ENCODE measurements at places on chromosomes 2 and 18.

DNA sequence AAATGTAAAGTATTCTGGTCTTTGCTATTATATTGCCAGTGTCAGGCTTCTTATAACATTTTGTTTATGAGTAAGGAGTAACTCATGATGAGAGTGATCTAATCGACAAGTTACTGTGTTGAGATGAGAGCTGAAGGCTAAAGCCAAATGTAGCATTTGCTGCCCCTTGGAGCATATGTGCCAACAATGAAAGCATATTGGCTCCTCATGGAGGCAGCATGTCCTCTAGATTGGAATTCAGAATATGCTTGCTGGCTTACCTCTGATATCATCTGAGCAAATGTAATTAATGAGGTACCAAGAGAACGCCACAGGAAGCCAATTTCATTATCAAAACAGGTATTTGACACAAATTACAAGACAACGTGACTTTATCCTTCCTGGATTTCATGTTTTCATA lies 781.1 kb upstream of the FSHR start:
- no peak for DNase-seq

GRCh38 chr2:68388772-68389171 lies 23.7 kb downstream of the PLEK start:
- no peak for DNase-seq

DNA sequence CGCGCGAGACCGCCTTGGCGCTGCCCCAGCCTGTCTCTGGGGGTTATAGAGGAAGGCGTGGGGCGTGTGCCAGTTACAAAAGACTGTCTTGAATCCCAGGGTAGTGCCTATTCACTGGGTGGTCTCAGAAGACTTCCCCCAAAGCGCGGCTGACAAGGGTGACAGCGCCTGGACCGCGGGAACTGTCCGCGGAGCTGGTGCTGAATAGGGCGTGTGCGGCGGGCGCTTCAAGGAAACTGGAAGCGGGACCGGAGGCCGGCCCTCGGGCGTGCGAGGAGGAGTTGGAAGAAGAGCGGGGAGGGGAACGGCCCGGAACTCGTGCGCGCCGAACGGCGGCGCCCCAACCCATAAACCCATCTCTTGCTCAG lies 2.3 kb downstream of the EGR4 start:
- DNase-seq, result peak; percentile 74

DNA sequence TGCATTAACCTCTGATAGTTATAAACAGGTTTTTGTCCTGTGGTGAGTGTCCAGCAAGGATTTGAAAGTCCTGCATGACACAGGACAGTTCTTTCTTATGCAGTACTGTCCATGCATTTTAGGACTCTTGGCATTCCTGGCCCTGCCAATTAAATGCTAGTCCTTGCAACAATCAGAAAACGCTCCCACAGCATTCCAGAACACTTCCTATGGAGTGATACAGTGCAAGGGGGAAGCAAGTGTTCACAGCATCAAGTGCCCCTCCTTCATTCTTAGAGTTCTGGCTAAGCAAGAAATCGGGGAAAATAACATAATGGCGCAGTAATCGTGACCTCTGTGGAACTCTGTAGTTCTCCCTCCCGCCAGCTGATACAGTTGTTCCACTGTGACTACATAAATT lies 62.9 kb downstream of the ARHGAP28 start:
- DNase-seq, result no peak

DNA sequence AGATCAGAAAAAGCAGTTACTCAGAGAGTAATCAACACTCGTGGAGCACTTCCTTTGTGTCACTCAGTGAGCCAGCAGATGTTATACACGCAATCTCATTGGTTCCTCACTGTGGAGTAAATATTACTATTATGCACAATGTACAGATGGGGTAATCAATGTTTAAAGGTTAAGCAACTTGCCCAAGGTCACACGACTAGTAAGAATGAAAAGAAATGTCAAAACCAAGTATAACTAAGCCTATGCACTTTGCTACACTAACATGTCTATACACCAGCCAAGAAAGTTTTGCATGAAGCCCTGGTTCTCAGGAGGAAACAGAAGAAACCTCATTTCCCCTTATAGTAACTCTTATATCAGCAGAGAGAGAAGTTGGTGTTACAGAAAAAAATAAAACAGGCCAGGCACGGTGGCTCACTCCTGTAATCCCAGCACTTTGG lies 5.4 kb downstream of the METTL21A start:
- no peak for DNase-seq

GRCh38 chr18:69659142-69659651 lies 258.5 kb downstream of the DOK6 start:
- no peak for DNase-seq

DNA sequence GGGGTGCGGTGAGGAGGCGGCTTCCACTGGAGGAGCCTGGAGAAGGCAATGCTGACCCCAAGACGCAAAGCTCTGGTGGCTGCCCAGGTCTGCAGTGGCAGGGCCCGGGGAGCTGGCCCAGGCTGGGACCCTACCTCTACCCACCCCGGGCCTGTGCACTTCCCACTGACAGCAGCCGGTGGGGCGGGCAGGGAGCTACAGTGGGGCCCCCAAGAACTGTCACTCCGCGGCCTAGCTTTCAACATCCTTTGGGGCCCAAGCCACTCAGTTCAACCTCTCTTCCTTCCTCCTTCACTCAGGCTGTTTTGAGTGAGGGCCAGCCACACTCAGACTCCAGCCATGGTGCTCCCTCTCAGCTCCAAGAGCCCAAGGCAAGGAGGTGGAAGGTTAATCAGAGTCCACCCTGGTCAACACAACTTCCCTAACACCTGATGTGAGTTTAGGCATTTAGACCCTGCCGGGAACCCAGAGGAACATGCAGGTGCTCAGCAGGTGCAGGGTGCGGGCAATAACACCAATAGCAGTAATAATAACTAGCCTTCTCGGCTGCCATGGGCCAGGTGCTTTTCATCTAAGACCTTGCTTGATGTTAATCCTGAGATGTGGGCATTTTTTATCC lies 93.6 kb downstream of the ZFP36L2 start:
- DNase-seq, result no peak

GRCh38 chr2:204950695-204951346 lies 405.5 kb downstream of the PARD3B start:
- no peak for DNase-seq

GRCh38 chr2:14752295-14752694 lies 119.8 kb downstream of the LRATD1 start:
- no peak for DNase-seq

- DNase-seq, result no peak
Observed at GRCh38 chr2:219434468-219434717, 250 bp upstream of the SPEG start.

- DNase-seq, result no peak
Observed at GRCh38 chr2:46353509-46353908, 56.3 kb downstream of the EPAS1 start.

DNA sequence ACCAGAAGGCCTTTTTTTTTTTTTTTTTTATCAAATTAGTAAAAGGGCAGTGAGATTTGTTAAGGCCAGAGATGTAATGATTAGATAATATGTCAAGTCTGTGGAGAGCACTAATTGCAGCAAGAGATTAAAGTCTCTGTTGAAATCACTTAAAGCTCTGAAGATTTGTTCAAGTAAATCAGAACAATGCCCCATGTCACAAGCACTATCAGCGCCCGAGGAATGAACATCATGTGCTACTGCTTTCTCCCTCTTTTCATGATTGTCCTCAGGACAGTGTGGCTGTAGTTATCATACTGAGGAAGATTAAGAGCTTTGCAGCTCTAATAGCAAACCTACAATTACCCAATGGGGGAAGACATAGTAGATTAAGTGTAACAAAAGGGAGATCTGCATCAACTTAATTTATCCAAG lies 71.1 kb downstream of the TDRD15 start:
- DNase-seq, result no peak

DNA sequence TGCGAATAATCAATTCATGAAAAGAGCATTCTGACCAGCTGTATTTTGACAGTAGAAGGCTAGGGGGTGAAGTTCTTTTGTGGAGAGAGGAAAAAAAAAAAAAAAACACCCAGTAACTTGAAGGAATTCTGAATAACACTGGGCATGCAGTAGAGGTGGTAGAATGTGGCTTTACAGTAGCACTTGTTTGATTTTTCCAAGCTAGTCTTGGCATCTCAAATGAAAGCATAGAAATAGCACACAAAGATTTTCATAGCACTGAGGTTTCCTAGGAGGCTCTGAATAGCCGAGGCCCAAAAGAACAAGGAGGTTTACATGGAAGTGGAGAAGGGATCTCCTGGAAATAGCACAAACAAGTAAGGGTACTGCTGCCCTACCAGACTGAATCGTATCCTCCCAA lies 470.2 kb upstream of the CDH20 start:
- no peak for DNase-seq

- peak; percentile 10 for DNase-seq
Observed at GRCh38 chr2:77873506-77873905, 351.3 kb upstream of the LRRTM4 start.

GRCh38 chr2:64696636-64697035 lies 42.9 kb upstream of the SERTAD2 start:
- DNase-seq, result no peak

- no peak for DNase-seq
Observed at GRCh38 chr18:69705987-69706386, 241.7 kb downstream of the CD226 start.

DNA sequence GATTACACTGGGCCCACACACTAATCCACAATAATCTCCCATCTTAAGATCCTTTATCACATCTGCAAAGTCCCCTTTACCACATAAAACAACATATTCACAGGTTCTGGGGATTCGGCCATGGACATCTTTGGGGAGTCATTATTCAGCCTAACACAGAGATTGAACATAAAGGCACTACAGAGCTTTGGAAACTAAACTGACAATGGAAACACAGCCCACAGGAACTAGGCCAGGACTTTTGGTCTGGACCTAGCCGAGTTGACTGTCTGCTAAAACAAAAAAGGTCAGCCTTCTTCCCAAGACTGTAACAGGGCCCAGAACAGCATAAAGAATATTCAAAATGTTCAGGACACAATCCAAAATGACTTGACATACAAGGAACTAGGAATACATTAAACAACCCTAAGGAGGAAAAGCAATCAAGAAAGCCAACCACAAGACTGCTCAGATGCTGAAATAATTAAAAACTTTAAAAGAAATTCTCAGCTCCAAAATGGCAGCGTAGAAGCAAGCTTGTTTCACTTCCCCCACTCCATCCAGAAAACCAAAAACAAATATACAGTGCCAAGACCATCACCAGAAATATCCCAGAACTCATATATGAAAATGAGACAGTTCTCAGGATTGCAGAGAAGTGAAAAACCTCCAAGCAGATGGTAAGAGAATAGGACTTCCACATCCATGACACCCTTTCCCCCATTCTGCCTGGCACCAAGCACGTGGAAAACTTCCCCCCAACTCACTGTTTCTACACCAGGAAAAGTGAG lies 207.8 kb downstream of the ATAD2B start:
- DNase-seq, result peak; percentile 80

DNA sequence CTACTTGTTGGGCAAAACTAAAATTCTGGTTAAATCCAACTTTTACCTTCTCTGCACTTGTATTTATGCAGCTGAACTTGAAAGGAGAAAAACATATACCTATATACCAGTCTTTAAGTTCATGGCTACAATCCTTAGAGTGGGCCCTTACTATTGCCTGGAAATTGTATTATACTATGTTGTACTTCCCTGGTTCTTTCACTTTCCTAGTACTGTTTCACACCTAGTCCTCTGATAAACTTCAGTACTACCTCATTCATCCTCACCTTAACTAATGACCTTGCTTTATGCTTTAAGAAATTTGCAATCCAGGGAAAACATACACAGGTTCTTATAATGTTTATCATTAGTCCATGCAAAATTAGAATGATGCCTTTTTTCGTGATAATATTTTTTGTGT lies 103.8 kb downstream of the HAUS1 start:
- no peak for DNase-seq

- no peak for DNase-seq
Observed at GRCh38 chr2:147860009-147860408, 15.2 kb downstream of the ACVR2A start.

DNA sequence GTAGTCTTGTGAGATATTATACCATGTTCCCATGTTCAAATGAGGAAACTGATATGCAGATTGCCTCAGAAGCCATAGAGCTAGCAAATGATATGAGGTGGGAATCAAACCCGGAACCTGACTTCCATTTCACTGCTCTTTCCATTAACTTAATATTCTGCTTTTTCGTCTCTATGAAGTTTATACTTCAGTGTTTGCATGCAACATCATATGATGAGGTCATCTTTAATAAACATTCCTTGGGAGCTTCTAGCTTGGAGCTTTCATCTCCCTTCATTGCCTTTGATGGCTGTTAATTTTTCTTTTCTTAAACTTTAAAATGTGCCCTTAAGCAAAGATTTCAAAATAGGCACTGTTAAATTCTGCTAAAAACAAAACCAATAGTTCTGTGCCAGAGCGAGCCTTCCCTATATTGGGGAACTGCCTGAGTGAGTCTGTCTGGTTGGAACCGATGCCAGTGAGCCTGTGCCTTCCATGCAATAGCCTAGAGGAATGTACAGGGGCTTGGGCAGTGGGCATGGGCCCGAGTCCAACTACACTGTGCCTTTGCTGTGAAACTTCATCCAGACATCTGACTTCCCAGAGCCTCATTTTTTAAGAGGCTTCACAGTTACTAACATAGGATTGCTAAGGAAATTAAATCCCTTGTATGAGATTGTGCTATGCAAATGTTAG lies 91.1 kb upstream of the TMEM200C start:
- no peak for DNase-seq

DNA sequence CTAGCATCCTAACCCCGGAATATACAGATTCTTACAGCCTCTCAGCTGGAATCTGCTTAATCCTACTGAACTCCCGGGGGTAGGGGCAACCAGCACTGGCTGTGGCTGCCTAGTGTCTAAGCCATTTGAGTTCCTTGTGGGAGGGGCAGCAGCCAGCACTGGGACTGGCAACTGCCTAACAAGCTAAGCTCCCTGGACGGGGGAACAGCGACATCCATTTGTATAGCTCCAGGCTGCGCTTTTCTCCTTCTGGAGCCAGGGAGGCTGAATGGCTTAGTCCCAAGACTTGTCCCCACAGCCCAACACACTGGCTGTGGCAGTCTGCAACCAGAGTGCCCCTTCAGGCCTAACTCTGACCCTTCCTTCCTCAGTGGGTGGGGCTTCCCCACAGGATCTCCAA lies 787.2 kb downstream of the METTL4 start:
- no peak for DNase-seq
